ENCODE measurements at places on chromosomes 3 and 15. TPM values are rescaled to one million over a fixed set of nuclear protein-coding genes. Genes with fewer than 3 reads are reported as not detected.

ZCWPW2 gene
- total RNA-seq = 0.72 TPM

CSPG4 gene
- 15.3 TPM for total RNA-seq

TMEM207 gene
- not detected for total RNA-seq

LRRK1 gene
- total RNA-seq = 13.7 TPM

SLITRK3 gene
- not detected for total RNA-seq

DUOX2 gene
- total RNA-seq = not detected

CCDC39 gene
- total RNA-seq = not detected

ST3GAL6 gene
- 6.9 TPM for total RNA-seq

Data from placental pericyte (primary cell).